ENCODE measurements at places on chromosomes 6 and 20. TPM values are rescaled to one million over a fixed set of nuclear protein-coding genes. Genes with fewer than 3 reads are reported as not detected.

Gene OR2B6
- total RNA-seq: not detected

Gene BEND6
- 1.0 TPM for total RNA-seq

Gene NKX2-2
- total RNA-seq: not detected

Gene NUDT3
- total RNA-seq: 23.8 TPM

Gene SMLR1
- not detected for total RNA-seq

Gene PRSS16
- total RNA-seq: 0.42 TPM

Gene FAM184A
- total RNA-seq: 2.3 TPM

Gene CNR1
- total RNA-seq: 0.42 TPM

Gene ZNF318
- total RNA-seq: 22.9 TPM

Gene SOD2
- 932 TPM for total RNA-seq

Gene HRH3
- not detected for total RNA-seq

Gene MRPS18A
- total RNA-seq: 29.5 TPM

Gene PDE7B
- 0.42 TPM for total RNA-seq

Gene CYP21A2
- total RNA-seq: not detected

Gene CAGE1
- 0.94 TPM for total RNA-seq

Gene MRAP2
- total RNA-seq: 0.10 TPM

Gene OLIG3
- not detected for total RNA-seq

Gene HLA-DPA1
- total RNA-seq: 271 TPM

Gene REM1
- 0.10 TPM for total RNA-seq

Gene ARHGAP18
- total RNA-seq: 14.3 TPM

Gene ZC3H12D
- total RNA-seq: 50.7 TPM

Gene KIAA1755
- total RNA-seq: 0.10 TPM

Gene LTV1
- total RNA-seq: 18.8 TPM

Gene LRFN2
- total RNA-seq: 0.21 TPM

Gene SLC22A23
- 6.0 TPM for total RNA-seq

Gene VNN1
- total RNA-seq: 2.7 TPM

Gene ANKEF1
- 0.84 TPM for total RNA-seq

Gene ADAM33
- total RNA-seq: under 0.01 TPM

Gene TGM3
- 0.10 TPM for total RNA-seq

Gene BPIFA1
- total RNA-seq: not detected

Gene LPIN3
- 0.10 TPM for total RNA-seq

Gene TBC1D20
- 16.2 TPM for total RNA-seq

Gene TXNDC5
- total RNA-seq: 31.5 TPM

Gene VWA7
- 0.31 TPM for total RNA-seq

Gene SLC22A7
- total RNA-seq: not detected

Gene REPS1
- total RNA-seq: 62.8 TPM

Gene DNPH1
- 14.7 TPM for total RNA-seq

Gene OR2J2
- not detected for total RNA-seq

Gene PDYN
- 0.10 TPM for total RNA-seq

Gene PBOV1
- total RNA-seq: not detected

Gene ME1
- total RNA-seq: 1.3 TPM

Gene CCNC
- 72.6 TPM for total RNA-seq

Gene AGER
- total RNA-seq: 1.5 TPM

Gene CGA
- not detected for total RNA-seq

Gene PLAGL1
- 3.3 TPM for total RNA-seq

Gene OXT
- not detected for total RNA-seq

Gene AARS2
- 4.9 TPM for total RNA-seq

Gene CDSN
- total RNA-seq: not detected

Gene ZKSCAN8
- 22.6 TPM for total RNA-seq

Gene TUBB1
- 188 TPM for total RNA-seq

Gene UNC5CL
- total RNA-seq: 1.2 TPM

Gene TCF15
- not detected for total RNA-seq

Gene TPBG
- 0.31 TPM for total RNA-seq

Gene SLC22A3
- not detected for total RNA-seq

Gene C20orf202
- not detected for total RNA-seq

Gene RIPPLY2
- under 0.01 TPM for total RNA-seq

Gene ANKRD66
- total RNA-seq: not detected

Gene TREM2
- not detected for total RNA-seq

Gene BMP7
- not detected for total RNA-seq

All from mononuclear cell (primary cell).